ENCODE measurements at places on chromosomes 6 and 20. TPM values are rescaled to one million over a fixed set of nuclear protein-coding genes. Genes with fewer than 3 reads are reported as not detected.

DNA sequence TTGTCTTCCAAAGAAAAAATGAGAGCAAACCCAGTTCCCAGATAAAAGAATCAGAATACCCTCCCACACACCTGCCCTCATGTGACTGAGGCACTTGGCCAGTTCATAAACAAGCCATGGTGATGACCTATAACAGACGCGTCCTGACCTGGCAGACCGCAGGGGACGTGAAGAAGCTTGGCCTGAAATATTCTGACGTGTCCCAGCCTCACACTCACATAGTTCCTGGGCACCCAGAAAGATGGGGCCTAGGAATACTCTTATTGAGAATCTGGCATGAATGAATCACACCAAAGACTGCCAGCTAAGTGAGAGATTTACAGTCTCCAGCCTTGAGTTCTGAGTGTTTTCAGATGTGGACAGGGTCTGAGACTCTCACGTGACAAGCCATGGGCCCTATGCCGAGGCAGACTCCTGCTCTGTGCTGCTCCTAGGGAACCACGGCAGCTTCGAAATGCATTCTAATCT, 17.2 kb upstream of the MAP3K4 start:
- no peak for DNase-seq
- H3K4me3 ChIP-seq = no peak overlapping the region
- no peaks in the 10 kb centered on the region for H3K27me3 ChIP-seq
- H3K4me1 ChIP-seq = peaks cover 12% of the 10 kb centered on the region
- H3K27ac ChIP-seq = no peak overlapping the region

IMPG1 gene
- not detected for total RNA-seq

- no peak overlapping the region for H3K27ac ChIP-seq
- no peaks in the 10 kb centered on the region for H3K4me1 ChIP-seq
- H3K36me3 ChIP-seq = no peaks in the 10 kb centered on the region
- no peak overlapping the region for H3K4me3 ChIP-seq
- DNase-seq = no peak
- H3K27me3 ChIP-seq = no peaks in the 10 kb centered on the region
Observed at GRCh38 chr6:11012976-11013720, 31.0 kb downstream of the ELOVL2 start.

- no peaks in the 10 kb centered on the region for H3K36me3 ChIP-seq
- H3K27ac ChIP-seq = no peak overlapping the region
- DNase-seq = no peak
- H3K4me1 ChIP-seq = peaks cover 13% of the 10 kb centered on the region
Observed at GRCh38 chr6:88013015-88013414, 34.6 kb upstream of the SPACA1 start.

- DNase-seq = no peak
- no peaks in the 10 kb centered on the region for H3K27me3 ChIP-seq
- H3K36me3 ChIP-seq = no peaks in the 10 kb centered on the region
- no peak overlapping the region for H3K27ac ChIP-seq
- no peak overlapping the region for H3K4me3 ChIP-seq
- no peaks in the 10 kb centered on the region for H3K4me1 ChIP-seq
Observed at GRCh38 chr20:58192065-58192464, 36.4 kb downstream of the ANKRD60 start.

TRIM27 gene
- 84.3 TPM for total RNA-seq

GRCh38 chr20:40991181-40991889, 37.3 kb upstream of the TOP1 start:
- H3K27me3 ChIP-seq = no peaks in the 10 kb centered on the region
- peak; percentile 99 for DNase-seq
- H3K4me3 ChIP-seq = peak overlapping the region; percentile 63

FOXA2 gene
- total RNA-seq = not detected

PRICKLE4 gene
- total RNA-seq = 2.8 TPM

CFB gene
- 0.22 TPM for total RNA-seq

SEMG1 gene
- total RNA-seq = not detected

- H3K4me3 ChIP-seq = no peak overlapping the region
- peaks cover 29% of the 10 kb centered on the region for H3K4me1 ChIP-seq
- no peak for DNase-seq
- no peaks in the 10 kb centered on the region for H3K27me3 ChIP-seq
- H3K36me3 ChIP-seq = no peaks in the 10 kb centered on the region
Observed at GRCh38 chr6:41777551-41778285, 2.0 kb downstream of the FRS3 start.

- no peaks in the 10 kb centered on the region for H3K4me1 ChIP-seq
- H3K36me3 ChIP-seq = no peaks in the 10 kb centered on the region
- H3K27me3 ChIP-seq = no peaks in the 10 kb centered on the region
- H3K27ac ChIP-seq = no peak overlapping the region
- no peak overlapping the region for H3K4me3 ChIP-seq
- DNase-seq = no peak
Observed at GRCh38 chr6:153207006-153207405, 75.9 kb upstream of the RGS17 start.

DNA sequence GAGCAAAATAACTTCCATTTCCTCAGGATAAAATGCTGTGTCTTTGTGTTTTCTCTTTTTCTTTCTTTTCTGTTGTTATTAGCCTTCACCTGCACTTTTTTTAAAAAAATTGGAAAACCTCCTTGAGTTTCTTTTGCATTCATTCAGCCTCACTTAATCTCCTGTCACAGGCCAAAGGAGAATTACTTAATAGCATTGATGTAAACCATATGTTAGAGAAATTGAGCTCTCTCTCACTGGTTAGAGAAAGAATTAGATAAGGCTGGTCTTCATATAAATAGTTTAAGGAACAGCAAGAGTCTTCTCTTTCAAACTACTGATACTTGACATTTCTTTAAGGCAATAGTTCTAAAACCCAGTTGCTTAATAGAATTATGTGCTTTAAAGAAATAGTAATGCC, 564.2 kb downstream of the TFAP2B start:
- no peaks in the 10 kb centered on the region for H3K4me1 ChIP-seq
- no peak overlapping the region for H3K27ac ChIP-seq
- no peaks in the 10 kb centered on the region for H3K36me3 ChIP-seq

TXLNB gene
- 16.3 TPM for total RNA-seq

DNA sequence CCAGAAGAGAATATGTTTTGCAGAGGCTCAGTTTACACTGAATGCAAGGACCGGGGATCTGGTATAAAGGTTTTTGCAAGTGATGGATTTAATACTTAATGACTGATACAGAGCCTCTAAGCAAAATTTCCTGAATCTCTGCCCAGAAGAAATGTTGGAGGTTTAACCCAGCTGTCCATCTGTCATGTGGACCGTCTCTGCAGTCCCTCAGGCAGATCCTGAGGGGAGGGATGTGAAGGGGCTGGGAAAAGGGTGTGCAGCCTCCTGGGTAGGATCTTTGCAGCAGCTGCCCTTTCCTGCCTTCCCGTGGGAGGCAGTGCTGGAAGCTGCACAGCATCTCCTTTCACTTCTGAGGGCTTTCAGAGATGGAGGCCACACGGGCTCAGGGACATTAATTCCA, 207.0 kb downstream of the SLC24A3 start:
- H3K27me3 ChIP-seq = no peaks in the 10 kb centered on the region
- H3K27ac ChIP-seq = no peak overlapping the region
- H3K36me3 ChIP-seq = no peaks in the 10 kb centered on the region
- H3K4me1 ChIP-seq = no peaks in the 10 kb centered on the region
- no peak for DNase-seq
- no peak overlapping the region for H3K4me3 ChIP-seq

C20orf144 gene
- total RNA-seq = 0.69 TPM

GRCh38 chr6:107864226-107865127, 40.4 kb upstream of the SCML4 start:
- H3K27ac ChIP-seq = no peak overlapping the region
- no peak overlapping the region for H3K4me3 ChIP-seq
- H3K4me1 ChIP-seq = no peaks in the 10 kb centered on the region
- H3K36me3 ChIP-seq = no peaks in the 10 kb centered on the region
- no peak for DNase-seq

- no peaks in the 10 kb centered on the region for H3K27me3 ChIP-seq
- no peaks in the 10 kb centered on the region for H3K36me3 ChIP-seq
- H3K4me1 ChIP-seq = no peaks in the 10 kb centered on the region
- no peak overlapping the region for H3K27ac ChIP-seq
Observed at GRCh38 chr6:153872946-153873345, 166.1 kb upstream of the OPRM1 start.

ZBTB46 gene
- total RNA-seq = not detected

GRCh38 chr6:158279615-158280014, 32.6 kb upstream of the TULP4 start:
- no peak overlapping the region for H3K27ac ChIP-seq
- no peak overlapping the region for H3K4me3 ChIP-seq
- DNase-seq = no peak
- H3K36me3 ChIP-seq = peaks cover 13% of the 10 kb centered on the region
- H3K4me1 ChIP-seq = peaks cover 33% of the 10 kb centered on the region

IYD gene
- not detected for total RNA-seq

ZBP1 gene
- total RNA-seq = 2.9 TPM

GRCh38 chr6:157017022-157017421, 239.8 kb downstream of the ARID1B start:
- H3K27me3 ChIP-seq = no peaks in the 10 kb centered on the region
- no peak overlapping the region for H3K4me3 ChIP-seq
- H3K27ac ChIP-seq = peak overlapping the region; percentile 98
- no peak for DNase-seq

- H3K36me3 ChIP-seq = no peaks in the 10 kb centered on the region
- no peak for DNase-seq
- H3K27me3 ChIP-seq = no peaks in the 10 kb centered on the region
- no peak overlapping the region for H3K27ac ChIP-seq
Observed at GRCh38 chr6:91782802-91783201, 1195.9 kb upstream of the MAP3K7 start.

DNA sequence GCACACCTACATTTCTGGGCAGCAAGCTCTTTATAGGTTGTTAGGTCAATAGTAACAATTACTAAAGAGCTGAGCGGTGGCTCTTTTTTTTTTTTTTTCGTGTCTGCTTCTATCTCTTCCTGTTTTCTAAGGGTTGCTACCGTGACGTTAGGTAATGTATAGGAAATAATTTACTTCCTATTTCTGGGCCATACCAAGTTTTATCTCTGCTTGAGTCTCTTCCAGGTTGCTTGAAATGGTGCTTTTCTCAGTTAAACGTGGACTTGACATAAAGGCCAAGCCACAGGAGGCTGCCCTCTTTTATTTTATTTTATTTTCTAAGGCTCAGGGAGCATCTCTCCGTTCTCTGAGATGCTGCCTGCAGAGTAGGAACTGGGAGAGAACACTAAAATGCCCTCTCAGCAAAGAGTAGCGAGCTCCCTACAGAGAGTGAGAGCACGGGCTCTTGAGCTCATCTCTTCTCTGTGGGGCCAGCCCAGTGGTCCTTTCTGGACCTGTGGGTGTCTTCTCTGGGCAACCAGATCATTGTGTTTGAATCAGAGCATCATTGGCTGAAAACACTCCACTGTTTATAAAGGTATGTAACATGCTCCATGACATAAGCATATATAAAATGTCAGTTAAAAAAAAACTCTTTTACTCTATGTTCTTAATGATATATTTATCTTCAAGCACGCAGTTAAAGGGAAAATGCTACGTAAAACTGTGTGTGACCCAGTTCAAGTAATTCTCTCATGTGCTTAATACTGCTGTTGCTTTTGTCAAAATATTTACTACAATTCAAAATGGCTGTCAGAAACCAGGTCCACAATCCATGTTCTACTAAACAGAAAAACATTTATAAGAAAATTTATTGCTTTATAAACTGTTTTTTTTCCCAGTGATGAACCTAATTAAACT, at the start of gene ZNF831:
Gene ZNF831 (plus strand): TSS at position 191 of the 900 bp plus-strand sequence. CDS start 27,199 bp downstream, outside the sequence.
- no peaks in the 10 kb centered on the region for H3K27me3 ChIP-seq
- H3K4me1 ChIP-seq = peaks cover 13% of the 10 kb centered on the region
- no peak within 1 kb of the TSS for H3K4me3 ChIP-seq
- no peak within 1 kb of the TSS for H3K27ac ChIP-seq
- no peaks in the 10 kb centered on the region for H3K36me3 ChIP-seq

All from Karpas-422 (cell line).